Stimulated activated CD8-positive, alpha-beta memory T cell treated with anti-CD3 and anti-CD28 coated beads, Interleukin-7, amount 100 ng/mL, for 24 hours (primary cell): ENCODE measurements at places on chromosomes 12 and 14.

GRCh38 chr12:51951843-51952722, 584 bp downstream of the ACVR1B start:
- DNase-seq = no peak

DNA sequence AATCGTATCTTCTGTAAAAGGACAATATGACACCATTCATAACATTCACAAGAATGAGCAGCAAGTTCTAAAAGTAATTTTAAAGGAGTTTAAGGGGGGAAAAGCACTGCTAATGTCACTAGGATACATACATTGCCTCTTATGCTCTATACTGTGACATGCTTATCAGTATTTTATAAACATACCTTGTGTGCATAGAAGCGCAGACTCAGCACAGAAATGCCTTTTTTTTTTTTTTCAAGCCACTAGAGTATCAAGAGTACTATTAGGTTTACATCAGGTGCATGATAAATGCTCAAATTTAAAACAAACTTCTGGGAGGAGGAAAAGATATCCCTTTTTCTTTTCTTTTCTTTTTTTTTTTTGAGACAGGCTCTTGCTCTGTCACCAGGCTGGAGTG, 13.6 kb upstream of the SMARCC2 start:
- DNase-seq = no peak

DNA sequence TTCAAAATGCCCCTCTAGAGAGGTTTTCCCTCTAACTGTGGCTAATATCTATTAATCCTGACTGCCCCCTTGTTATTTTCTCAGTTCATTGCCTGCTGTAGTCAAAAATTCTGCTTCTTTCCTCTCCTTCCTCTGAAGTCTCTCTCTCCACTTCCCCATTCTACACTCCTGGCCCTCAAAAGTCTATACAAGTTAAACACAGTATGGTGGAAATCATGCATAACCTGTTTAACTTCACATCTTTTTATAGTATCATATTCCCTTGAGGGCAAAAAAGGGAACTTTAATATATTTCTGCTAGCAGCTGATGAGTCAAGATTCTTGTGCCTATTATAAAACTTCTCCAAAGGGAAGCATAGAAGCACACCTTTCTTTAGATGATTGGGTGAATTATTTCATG, 16.7 kb downstream of the GRIP1 start:
- DNase-seq = no peak

DNA sequence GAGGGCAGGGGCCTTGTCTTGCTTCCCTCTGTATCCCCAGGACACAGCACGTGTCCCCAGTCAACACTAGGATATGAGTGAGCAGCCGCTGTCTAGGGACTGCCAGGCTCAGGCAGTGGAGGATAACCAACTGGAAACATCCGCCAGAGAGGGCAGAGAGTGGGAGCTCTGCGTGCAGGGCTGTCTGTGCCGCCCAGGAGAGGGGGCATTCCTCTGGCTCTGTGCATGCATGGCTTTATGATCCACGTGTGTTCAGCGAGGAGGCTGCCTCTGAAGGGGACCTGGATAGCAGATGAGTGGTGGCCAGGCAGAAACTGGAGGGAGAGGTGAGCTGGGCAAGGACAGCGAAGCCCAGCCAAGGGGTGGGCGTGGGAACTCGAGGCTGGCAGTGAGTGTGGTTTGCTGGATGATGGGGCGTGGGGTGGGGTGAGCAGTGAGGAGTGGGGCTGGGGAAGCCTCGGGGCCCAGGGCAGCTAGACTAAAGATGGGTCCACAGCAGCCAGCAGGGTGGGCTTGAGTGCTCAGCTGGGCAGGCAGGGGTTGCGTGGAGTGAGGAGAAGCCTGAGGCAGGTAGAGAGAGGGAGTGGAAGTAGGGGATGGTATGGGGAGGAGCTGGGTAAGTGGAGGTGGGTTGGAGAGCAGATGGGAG, 72.9 kb downstream of the PRIMA1 start:
- DNase-seq = no peak

DNA sequence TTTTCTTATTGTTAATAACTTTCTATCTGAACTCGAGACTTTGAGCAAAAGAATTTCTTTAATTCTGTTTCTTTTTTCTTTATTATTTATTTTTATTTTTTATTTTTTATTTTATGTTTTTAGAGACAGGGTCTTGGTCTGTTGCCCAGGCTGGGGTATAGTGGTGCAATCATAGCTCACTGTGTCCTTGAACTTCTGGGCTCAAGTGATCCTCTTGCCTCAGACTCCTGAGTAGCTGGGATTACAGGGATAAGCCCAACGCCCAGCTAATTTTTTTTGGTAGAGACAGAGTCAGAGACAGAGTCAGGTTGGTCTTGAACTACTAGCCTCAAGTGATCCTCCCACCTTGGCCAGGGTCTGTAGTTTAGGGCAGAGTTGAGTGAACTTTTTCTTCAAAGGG, 18.5 kb downstream of the METAP2 start:
- no peak for DNase-seq

- DNase-seq = no peak
Observed at GRCh38 chr14:85444635-85445034, 85.3 kb upstream of the FLRT2 start.

GRCh38 chr14:104293231-104293841, 154.9 kb downstream of the KIF26A start:
- DNase-seq = no peak

GRCh38 chr12:62044450-62045135, 215.6 kb upstream of the USP15 start:
- no peak for DNase-seq

DNA sequence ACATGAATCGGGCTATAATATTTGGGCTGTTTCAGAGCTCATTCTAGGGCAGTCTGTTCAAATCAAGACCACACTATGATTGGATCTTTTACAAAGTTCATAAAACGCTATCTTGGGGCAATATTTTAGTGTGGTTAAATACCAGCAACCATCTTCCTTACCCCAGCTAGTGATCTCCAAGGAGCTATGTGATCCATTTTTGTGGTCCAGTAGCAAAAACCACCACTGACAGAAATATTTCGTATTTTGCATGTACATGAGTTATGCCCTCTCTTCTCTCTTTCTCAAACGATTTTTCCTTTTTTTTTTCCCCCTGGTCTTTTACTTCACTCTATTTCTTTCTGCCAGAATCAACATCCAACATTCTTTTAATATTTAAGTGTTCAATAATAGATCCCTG, 280.6 kb upstream of the KITLG start:
- DNase-seq = no peak

DNA sequence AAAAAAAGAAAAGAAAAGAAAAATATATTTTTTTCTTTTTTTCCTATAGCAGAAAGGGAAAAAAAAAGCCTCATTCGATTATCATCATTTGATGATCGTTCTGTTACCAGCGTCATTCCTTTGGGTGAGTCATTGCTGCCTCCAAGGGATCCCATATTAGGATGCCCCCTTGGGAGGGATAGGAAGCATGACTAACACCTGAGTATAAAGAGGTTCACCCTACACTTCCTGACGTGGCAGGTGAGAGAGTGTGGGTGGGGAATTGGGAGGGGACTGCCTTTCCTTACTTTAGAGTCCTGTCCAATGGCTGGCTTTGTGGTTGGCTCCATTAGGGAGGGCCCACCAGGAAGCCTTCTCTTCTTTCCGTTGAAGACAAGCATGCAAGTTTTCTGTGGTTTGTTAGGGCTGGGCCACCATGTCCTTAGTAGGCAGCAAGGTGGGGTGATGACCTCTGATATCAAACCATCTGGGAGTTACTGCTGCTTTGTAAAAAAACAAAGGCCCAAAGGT, 56.1 kb upstream of the FUT8 start:
- no peak for DNase-seq

GRCh38 chr14:102939820-102940561, 17.5 kb downstream of the AMN start:
- DNase-seq = no peak

- DNase-seq = no peak
Observed at GRCh38 chr12:27780612-27781408, 774 bp upstream of the MANSC4 start.

DNA sequence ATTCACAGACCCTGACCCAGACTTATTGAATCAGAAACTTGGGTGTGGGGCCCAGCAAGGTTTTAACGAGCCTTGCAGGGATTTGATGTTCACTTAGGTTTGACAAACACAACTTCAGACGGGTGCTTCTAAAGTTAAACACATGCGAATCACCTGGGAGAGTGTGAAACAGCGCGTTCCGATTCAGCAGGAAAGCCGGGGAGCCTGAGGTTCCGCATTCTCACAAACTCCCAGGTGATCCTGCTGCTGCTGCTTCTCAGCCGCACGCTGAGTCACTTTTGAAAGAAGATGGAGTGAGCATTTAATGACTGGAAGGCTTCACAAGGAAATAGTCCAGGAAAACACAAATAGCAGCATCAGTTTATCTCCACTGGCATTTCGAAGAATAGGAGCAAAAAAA, 44.2 kb upstream of the DDX11 start:
- no peak for DNase-seq

GRCh38 chr14:75831455-75831854, 150.3 kb downstream of the TGFB3 start:
- DNase-seq = no peak
